Activated T-cell treated with anti-CD3 and anti-CD28 coated beads for 48 hours (primary cell): ENCODE measurements at places on chromosomes 16 and 17.

DNA sequence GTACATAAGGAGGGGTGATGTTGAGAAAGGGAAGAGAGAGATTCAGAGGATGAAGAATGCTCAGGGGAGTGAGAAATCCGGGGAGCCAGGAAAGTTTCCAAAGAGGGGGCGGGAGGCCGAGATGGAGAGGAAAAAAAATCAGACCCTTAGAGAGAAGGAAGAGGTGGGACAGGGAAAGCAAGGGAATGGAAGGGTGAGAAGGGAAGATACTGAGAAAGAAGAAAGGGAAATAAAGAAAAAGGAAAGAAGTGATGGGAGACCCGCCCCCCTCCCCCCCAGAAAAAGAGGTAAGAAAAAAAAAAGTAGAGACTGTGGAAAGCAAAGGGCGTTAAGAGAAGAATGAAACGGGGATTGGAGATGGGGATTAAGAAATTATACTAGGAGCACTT is 507 bp downstream of the DYNLRB2 start:
- DNase-seq, result no peak

DNA sequence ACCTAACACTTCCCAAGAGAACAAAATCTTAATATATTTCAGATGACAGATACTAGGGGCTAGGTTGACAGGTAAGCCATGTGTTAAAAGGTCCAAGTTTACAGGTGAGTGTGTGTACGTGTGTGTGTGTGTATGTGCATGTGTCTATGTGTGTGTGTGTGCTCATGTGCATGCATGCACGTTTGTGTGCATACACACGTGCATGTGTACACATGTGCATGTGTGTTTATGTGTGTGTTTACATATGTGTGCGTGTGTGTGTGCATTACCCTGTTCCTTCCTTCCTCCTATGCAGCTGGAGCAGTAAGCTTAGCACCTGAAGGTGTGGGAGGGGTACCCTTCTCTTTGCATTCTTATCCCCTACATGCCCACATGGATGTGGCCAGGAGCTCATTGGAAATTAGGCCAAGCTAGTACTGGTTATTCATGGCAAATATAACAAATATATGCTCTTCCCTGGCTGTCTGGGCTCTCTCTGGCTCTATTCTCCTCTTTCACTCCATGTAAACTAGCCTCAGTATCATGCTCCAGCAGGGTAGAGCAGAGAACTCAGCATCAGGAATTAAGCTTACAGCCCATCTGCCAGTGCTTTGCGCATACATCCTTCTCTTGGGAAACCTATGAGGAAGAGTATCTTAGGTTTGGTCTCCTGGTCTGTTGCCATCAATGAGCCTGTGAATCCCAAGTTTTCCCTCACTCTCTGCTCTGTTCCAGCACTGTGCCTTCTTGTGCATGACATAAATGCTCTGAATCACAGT is 258.0 kb upstream of the MYOCD start:
- no peak for DNase-seq

GRCh38 chr16:549544-550263 is 10.5 kb upstream of the PRR35 start:
- no peak for DNase-seq

GRCh38 chr17:82434216-82434565 is 15.8 kb upstream of the OGFOD3 start:
- DNase-seq, result no peak

DNA sequence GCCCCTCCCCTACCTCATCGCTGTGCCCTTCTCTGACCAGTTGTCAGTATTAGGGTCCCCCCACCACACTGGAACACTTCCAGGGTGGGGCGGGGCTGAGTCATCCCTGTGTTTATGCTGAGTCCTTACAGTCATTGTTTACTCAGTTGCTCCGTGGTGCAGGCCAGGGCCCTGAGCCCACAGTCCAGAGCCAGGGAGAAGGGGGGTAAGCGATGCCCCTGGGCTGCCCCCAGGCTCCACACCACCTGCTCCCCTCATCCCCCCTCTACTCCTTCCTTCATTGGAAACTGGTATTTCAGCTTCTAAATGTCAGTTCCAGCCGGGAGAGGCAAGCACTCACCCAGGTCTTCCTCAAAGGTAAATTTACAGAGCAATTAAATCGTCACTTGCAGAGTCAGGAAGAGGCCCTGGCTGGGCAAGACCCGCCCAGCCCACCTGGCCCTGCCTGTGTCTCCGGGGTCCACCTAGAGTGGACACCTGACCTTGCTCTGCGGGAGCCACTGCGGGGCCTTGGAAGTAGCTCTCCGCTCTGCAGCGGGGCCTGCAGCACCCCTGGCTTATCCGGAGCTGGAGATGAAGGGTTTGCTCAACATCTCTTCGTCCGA is 4.8 kb downstream of the ATP2A3 start:
- no peak for DNase-seq

GRCh38 chr16:8847145-8847544 is 21.7 kb downstream of the CARHSP1 start:
- DNase-seq, result no peak

DNA sequence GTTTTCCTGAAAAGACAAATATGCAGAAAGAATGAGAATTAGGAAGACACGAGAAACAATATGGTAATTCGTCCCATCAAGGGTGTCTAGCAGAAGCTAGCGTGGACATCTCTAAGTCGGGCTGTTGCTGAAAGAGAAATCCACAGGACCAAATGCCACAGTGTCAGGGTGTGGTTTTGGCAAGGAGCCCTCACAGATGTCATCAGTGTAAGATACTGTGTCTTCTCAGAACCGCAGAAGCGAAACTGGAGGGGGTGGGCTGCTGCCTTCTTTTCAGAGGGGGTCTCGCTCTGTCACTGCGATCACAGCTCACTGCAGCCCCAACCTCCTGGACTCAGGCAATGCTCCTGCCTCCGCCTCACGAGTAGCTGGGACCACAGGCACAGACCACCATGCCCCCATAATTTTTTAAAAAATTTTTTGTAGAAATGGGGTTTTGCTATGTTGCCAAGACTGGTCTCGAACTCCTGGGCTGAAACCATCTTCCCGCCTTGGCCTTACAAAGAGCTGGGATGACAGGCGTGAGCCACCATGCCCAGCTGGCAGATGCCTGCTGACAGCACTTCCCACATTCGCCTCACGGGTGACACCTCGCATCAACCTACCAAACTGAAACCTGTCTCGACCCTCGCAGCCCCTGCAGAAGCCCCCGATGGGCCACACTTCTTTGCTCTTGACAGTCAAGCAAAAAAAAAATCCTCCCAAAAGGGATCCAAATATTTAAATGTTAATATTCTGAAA is 26.2 kb downstream of the TRAP1 start:
- no peak for DNase-seq

GRCh38 chr16:83137894-83138293 is 511.1 kb downstream of the CDH13 start:
- no peak for DNase-seq

DNA sequence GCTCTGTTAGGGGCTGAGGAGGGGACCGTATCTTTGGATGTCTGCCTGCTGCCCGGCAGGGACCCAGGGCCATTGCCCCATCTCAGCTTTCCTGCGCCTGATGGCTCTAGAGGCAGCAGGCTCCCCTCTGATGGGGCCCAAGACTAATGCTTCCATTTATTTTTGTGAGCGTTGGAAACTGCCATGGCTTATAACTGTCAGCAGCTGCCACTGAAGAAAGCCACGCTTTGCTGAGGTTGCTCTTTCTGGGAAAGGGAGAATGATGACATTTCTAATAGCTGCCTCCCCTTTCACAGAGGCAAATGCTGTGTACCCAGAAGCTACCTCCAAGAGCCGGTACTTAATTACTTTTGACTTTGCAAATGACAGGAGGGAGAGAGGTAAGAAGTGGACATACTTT is 103.8 kb downstream of the HAPSTR1 start:
- DNase-seq, result no peak

GRCh38 chr16:30474684-30475083 is 2.1 kb downstream of the ITGAL start:
- no peak for DNase-seq

GRCh38 chr16:15034266-15035162 is 21.4 kb downstream of the NTAN1 start:
- DNase-seq, result no peak

DNA sequence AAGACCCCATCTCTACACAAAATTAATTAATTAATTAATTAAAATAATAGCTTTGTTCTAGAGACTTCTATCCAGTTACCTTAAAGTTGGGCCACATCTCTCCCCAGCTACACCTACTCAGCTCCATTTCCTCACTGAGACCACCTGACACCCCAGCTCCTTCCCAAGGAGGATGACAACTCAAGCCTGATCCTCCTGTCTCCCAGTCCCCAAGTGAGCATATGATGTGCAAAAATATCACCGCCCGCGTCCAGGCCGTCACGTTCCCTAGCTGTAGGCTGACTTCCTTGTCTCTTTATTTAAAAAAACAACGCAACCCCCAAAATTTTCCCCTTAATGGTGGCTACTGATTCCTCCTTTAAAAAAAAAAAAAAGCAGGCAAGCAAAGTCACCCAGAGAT is 120.2 kb upstream of the RCVRN start:
- no peak for DNase-seq

GRCh38 chr17:35740216-35740615 is 8.8 kb downstream of the RASL10B start:
- DNase-seq, result no peak

DNA sequence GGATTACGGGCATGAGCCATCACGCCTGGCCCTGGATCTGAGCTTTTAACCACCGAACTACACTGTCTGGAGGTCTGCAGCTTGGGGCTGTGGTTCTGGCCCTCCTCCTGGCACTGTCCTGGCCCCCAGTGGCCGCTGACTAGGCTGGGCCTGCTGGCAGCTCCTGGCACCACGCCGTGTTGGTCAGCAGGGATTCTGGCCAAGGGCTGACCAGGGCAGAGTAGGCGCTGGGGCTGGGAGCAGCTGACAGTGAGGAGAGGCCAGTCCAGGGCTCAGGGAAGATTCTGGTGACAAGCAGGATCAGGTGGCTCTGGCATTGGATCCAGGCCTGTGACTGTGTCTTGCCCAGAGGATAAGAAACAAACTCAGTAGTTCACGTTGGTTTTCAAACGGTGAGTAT is 14.6 kb downstream of the EEF2K start:
- no peak for DNase-seq

GRCh38 chr17:36597866-36598777 is 3.3 kb upstream of the MRM1 start:
- DNase-seq, result no peak

DNA sequence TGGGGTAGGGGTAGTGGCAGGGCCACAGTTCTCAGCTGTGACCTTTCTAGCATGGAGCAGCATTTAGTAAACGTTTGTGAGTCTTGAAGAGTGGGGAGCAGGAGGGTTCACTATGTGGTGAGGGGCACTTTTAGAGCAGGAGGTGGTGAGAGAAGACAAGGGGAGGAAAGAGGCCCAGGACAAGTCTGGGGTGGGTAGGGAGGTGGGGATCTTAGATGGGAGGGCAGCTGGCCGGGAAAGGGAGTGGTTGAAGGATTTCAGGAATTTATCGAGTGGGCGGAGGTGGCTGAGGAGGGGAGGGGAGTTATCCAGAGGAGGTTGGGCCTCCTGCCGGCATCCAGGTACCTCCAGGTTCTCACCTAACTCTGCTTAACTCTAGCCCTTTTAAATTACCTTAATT is 1.9 kb downstream of the CLEC16A start:
- no peak for DNase-seq

DNA sequence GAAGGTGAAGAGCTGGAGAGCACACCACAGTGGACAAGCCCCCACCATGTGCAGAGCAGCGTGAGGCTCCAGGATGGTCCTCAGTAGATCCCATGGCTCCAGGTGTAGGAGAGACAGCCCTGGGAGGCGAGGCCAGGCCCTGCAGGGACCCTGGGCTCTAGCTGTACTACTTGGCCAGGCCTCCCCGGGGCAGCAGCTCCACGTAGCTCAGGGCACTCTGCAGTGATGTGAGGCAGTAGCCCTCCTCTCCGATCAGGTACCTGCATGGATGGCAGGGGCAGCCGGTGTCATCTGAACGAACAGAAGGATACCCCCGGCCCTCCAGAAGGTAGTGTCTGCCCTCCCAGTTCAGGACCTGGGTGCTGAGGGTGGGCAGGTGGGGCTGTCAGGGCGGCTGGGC is 6.2 kb upstream of the SPATA2L start:
- no peak for DNase-seq

DNA sequence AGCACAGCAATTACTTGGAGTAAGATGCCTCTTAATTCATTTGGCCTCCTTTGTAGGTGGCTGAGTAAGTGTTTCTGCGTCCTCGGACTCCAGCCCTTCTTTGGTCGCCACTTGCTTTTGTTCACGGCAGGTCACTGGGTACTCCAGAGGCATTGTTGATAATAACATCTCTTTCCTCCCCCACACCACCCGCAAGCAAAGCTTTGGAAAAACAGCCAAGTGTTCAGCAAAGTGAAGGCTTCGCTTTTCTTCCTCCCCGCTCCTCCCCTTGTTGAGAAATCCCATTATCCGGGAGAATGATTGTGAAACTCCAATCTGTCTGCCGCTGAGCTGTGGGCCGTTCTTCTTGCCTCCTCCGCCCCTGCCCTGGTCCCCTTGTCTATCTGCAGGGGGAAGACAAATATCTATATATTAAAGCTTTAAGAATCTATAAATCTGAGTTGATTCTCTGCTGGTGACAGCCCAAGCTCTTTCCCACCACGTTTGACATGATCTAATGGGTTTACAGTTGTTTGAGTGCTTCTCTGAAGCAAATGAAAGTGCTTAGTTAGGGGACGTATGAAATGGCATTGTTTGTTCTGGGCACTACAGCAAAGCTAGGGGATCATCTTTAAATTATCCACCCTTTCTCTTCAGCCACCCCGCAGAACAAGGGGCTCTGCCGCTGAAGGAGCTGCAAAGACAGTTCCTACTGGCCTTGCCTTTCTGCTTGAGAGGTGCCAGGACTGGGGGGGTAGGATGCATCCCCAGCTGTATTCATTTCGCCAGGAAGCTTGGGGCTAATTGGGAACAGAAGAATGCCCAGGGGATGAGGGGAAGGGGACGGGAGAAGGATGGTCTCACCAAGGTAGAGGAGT is 167.1 kb downstream of the CCDC182 start:
- no peak for DNase-seq

- DNase-seq, result no peak
These were observed 18.2 kb downstream of the USP31 start for GRCh38 chr16:23131036-23131435.

DNA sequence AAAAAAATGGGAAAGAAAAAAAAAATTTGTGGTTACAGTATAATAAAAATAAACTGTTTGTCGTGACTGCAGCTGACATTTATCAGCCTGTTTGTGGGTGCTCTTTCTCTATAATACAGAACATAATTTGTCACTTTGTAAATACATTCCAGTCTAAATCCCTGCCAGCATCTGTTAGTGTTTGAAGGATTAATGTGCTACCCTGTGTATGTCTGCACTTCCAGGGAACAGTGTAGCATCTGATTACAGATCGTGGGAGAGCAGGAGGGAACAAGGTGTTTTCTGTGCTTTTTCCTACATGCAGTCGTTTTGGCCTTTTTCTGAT is 265.1 kb downstream of the WWOX start:
- DNase-seq, result no peak
